Renal cortical epithelial cell (primary cell): ENCODE measurements at places on chromosomes 6 and 20. TPM values are rescaled to one million over a fixed set of nuclear protein-coding genes. Genes with fewer than 3 reads are reported as not detected.

- DNase-seq, result no peak
These were observed 771 bp upstream of the PPP1R3G start for GRCh38 chr6:5084360-5084780.

SAMD3 gene
- not detected in 2 replicates for total RNA-seq

GRCh38 chr20:46901638-46902037, 7.0 kb downstream of the EYA2 start:
- no peak for DNase-seq

GPX5 gene
- not detected in 2 replicates for total RNA-seq

GRCh38 chr20:59820204-59821041, 113.0 kb downstream of the SYCP2 start:
- peak; percentile 13 for DNase-seq

WFDC10B gene
- not detected in 2 replicates for total RNA-seq

LAMA4 gene
- 8.2 and 54.0 TPM in 2 replicates for total RNA-seq

DNA sequence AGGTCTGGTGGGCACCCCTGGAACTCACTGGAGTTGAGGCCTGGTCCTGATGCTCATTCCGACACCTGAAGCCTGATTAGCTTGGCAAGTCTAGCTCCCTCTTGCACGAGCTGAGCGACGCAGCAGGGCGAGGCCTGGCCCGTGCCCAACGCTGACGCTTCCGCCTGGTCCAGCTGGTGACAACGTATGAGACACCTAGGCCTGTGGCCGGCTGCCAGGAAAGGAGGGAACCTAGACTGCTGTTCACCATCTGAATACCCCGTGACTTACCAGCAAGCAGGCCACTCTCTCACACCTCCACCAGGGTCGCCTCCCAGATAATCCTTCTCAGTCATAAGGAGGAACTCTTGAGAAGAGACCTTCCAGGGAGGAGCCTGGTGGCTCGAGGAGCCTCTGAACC, 24.5 kb downstream of the YTHDF1 start:
- no peak for DNase-seq

GRCh38 chr6:137259349-137259748, 40.2 kb upstream of the IFNGR1 start:
- DNase-seq, result peak; percentile 75

DNA sequence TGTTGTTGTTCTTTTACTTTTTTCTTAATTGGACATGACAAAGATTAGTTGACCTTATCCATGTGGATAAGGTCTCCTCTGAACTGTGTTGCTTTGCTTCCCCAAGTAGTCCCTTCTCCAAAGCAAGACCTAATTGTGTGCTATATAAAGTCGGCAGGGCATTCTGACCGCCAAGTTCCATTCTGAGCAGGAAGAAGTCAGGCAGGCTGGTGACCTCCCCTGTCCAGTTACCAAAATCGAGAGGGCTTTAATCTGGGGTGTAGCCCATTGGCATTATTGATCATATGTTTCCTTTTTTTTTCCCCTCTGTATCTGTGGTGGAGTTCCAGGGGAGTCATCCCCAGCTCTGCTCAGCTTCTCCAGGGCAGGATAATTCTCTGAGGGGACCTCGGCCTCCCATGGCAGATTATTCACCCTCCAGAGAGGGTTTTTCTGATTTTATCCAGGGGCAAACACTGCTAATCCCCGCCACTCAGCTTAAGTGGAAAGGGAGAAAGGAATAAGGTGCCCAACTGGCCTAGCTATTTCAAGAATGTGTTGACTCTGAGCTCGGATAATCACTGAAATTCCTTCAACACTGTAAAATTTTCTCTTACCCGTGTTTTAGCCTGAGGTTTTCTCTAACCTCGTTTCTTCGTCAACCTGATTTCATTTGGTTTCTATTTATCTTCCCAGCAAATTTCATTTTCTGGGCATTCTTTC, 71.8 kb upstream of the L3MBTL3 start:
- DNase-seq, result no peak

DNA sequence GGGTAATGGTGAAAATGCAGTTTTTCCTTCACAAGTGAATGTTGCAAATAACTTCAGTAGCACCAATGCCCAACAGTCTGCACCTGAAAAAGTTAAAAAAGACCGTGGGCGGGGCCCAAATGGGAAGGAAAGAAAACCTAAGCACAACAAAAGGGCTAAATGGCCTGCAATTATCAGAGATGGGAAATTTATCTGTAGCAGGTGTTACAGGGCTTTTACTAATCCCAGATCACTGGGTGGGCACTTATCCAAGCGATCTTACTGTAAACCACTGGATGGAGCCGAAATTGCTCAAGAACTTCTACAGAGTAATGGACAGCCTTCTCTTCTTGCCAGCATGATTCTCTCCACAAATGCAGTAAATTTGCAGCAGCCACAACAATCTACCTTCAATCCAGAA, 64.8 kb upstream of the SMIM8 start:
- DNase-seq, result no peak

DNA sequence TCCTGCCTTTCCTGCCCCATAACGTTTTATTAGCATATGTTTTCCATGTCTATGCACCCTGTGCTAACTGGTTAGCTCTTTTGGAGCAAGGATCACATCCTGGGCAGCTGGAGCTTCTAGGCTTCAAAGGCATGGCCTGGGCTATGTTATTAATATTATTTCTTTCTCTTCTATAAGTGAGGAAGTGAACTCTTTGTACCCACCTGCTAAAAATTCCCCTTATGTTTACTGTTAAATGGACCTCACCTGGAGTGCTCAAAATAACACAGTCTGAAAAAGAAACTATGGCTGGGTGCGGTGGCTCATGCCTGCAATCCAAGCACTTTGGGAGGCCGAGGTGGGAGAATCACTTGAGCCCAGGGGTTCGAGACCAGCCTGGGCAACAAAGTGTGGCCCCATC, 97.8 kb downstream of the TNFAIP3 start:
- DNase-seq, result no peak

DNA sequence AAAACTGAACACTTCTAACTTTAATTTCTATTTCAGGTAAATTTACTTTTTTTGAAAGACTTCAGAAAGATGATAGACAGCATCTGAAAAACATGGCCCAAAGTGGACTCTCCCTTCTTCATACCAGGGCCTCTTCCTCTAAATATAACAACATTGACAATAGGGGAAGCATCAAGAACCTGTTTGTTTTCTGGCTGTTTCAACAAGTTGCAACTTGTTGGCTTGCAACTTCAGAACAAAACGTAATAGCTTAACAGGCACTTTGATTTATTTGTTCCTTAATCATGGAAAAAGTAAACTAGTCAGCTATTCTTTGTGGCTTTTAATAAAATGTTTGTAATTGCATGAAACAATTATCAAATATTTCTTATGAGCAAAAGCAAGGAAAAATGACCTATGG, 34.3 kb downstream of the RGS17 start:
- no peak for DNase-seq

GRCh38 chr20:1832634-1833033, 62.6 kb upstream of the SIRPA start:
- no peak for DNase-seq

CDSN gene
- total RNA-seq, result under 0.01 and 0.05 TPM in 2 replicates

MUCL3 gene
- 0.17 TPM in 1 of 2 replicates, not detected in the other for total RNA-seq

DNA sequence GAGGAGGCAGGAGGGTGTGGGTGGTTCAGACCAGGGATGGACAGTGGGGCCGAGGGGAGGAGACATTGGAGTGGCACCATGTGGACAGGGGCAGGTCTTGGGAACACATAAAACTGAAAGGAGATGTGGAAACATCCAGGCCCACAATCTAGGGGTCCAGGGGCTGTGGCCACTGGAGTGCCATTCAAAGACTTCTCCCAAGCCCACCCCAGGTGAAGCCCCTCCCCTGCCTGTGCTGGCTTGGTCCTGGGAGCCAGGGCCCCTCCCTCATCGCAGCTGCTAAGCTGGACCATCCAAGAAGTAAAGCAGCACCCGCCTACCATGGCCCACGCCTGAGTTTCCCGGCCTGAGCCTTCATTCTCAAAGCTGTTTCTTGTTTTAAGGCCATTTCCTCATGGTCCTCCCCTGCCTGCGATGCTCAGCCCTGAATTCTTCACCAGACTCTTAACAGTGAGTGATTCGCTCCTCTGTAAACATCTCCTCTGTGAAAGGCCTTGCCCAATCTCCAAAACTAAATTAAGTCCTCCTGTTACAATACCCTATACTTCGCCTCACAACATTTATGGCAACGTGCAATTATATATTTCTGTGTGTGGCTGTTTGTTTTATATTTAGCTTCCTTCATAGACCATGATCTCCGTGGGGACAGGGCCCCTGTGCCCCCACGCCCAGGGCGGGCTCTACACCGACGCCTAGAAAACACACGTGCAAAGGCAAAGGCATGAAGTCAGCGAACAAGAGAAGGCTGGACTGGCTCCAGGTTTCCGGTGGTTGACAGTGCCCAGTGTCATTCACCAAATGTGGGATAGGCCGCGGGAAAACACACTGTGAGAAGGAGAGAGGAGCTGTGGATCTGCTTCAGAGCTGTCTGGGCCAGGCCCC, 267.8 kb downstream of the ERMARD start:
- DNase-seq, result no peak

- DNase-seq, result no peak
These were observed at the start of gene RAET1E for GRCh38 chr6:149897855-149898744. TSS of gene RAET1E (minus strand) at chr6:149898113. CDS start at chr6:149890901, 7,212 bp downstream.

EDN1 gene
- total RNA-seq, result 77.8 and 82.5 TPM in 2 replicates

LINC00237 gene
- not detected in 2 replicates for total RNA-seq

DNA sequence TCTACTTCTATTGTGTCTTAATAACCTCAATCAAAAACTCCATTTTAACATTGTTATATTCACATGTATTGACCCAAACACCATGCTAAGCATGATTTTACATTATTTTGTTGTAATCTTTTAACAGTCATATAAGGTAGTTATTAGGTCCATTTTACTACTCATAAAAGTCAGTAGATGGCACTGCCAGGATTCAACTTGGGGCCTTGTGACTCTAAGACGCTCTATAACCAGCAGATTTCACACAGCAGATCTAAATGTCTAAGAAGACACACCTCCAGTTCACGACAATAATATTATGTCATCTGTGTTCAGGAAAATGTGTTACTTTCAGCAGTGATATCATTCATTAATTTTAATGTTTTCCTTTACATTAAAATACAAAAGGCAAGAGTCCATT, 88.0 kb downstream of the FRK start:
- no peak for DNase-seq

SULF2 gene
- 27.1 and 217 TPM in 2 replicates for total RNA-seq

DNA sequence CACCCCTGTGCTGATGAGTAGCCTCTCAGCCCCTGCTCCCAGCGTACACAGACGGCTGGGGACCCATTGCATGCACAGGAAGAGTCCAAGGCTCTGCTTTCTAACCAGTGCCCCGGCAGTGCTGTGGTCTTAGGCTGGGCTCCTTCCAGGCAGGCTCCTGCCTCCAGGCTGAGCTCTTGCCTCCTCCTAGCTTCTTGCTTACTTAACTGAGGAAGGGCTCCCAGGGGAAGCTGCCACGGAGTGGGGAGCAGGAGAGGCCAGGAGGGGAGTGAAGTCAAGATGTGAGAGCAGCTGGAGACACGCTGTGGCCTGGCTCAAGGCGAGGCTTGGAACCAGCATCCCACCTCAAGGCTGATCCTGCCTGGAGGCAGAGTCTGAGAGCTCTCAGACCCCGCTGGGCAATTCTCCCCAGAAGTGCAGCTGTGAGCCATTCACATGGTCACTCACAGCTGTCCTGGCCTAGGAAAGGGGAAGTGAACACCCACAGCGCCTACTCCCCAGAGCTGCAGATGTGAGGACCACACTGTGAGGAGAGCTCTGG, 141.0 kb downstream of the TBXT start:
- DNase-seq, result no peak

GRCh38 chr6:412146-412886, 20.8 kb downstream of the IRF4 start:
- DNase-seq, result no peak

GRCh38 chr20:49938173-49939163, 2.3 kb downstream of the RNF114 start:
- no peak for DNase-seq

MAP3K4 gene
- 28.5 and 45.9 TPM in 2 replicates for total RNA-seq

DNA sequence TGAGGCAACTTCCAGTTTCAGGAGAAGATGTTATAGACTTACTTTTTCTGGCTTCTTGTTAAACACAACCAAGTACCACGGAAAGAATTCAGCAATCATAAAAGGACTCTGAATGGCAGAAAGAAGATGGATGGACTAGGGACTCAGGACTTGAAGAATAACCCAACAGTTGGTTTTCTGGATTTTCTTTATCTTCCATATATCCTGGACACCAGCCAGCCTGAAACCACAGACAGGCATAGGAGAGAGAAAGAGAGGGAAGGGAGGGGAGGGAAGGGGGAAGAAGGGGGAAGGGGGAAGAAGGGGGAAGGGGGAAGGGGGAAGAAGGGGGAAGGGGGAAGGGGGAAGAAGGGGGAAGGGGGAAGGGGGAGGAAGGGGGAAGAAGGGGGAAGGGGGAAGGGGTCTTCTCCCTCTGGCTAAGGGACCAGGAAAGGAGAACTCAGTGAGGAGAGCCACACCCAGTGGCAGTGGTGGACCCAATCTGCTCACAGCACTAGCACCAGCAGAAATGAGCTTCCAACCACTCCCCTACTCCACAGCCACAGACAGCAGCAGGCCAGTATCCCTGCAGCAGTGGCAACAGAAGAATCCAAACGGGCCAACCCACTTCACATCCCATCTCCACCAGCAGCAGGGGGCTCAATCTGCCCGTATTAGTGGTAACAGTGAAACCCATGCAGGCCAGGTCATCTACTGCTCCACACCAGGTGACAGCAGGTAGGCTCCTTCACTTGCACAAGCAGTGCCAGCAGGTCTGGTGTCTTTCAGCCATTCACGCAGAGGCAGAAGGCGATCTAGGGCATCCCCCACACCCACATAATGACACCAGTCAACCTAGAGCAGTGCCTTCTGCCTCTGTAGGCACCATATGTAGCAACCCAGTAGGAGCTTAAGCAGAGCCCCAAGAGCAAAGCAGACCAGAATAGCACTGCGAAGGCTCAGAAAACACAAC, 78.6 kb downstream of the TRMT6 start:
- DNase-seq, result no peak

DNA sequence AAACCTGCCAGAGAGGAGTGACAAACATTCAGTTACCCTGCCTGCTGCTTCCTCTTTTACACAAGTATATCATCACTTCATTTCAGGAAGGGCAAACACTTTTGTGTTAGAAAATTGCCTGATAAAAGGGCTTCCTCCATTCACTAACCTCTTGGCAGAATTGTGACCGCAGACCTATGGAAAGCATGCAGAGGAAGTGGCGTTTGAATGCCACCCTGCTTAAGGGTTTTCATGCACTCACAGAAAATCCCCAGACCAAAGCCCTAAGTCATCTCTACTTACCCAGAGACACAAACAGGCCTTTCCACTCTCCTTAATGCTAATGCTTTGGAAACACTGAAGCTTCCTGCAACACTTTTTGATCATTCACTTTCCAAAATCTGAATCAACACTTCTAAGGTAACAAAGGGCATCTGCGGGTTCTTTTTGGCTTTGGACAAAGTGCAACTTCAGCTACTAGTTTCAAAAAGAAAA, 22.1 kb upstream of the RALGAPA2 start:
- DNase-seq, result no peak
